ENCODE measurements at places on chromosomes 2 and 18.

DNA sequence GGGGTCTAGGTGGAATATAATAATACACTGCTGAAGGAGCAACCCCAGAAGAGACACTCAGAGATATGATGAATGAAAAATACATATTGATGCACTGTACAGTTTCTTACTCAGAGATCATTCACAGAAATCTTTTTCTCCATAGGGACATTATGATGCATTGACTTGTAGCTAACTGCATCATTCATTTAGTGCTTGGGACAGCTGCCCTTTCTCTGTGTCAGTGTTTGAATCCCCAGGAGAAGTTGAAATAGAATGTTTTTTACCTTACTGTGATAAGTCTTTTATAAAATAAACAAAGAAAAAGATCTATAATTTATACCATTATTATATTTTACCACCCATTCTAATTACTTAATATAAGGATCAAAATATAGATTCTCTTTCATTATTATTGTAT lies 91.7 kb upstream of the DSEL start:
- no peak for DNase-seq

- DNase-seq: no peak
Observed at GRCh38 chr18:38587571-38587970, 1022.0 kb upstream of the CELF4 start.

GRCh38 chr2:184938221-184938985 lies 340.1 kb downstream of the ZNF804A start:
- no peak for DNase-seq

- no peak for DNase-seq
Observed at GRCh38 chr2:9030841-9031240, 27.4 kb upstream of the MBOAT2 start.

DNA sequence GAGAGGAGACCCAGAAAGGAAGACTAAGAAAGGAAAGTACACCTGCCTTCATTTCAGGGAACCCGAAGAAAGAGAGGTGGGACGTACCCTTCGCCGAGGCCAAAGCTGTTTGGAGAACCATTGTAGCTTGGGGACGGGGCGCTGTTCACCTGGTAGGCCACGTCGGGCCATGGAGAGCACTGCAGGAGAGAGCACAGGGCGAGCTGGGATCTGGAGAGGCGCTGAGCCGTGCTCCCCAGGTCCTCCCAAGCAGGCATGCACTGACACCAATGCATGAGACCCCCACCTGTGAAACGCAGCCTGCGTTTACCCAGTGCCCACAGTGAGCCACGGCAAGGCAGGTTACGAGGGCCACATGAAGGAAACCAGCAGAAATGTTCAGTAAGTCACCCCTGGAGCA lies 45.5 kb downstream of the TFCP2L1 start:
- DNase-seq: no peak

DNA sequence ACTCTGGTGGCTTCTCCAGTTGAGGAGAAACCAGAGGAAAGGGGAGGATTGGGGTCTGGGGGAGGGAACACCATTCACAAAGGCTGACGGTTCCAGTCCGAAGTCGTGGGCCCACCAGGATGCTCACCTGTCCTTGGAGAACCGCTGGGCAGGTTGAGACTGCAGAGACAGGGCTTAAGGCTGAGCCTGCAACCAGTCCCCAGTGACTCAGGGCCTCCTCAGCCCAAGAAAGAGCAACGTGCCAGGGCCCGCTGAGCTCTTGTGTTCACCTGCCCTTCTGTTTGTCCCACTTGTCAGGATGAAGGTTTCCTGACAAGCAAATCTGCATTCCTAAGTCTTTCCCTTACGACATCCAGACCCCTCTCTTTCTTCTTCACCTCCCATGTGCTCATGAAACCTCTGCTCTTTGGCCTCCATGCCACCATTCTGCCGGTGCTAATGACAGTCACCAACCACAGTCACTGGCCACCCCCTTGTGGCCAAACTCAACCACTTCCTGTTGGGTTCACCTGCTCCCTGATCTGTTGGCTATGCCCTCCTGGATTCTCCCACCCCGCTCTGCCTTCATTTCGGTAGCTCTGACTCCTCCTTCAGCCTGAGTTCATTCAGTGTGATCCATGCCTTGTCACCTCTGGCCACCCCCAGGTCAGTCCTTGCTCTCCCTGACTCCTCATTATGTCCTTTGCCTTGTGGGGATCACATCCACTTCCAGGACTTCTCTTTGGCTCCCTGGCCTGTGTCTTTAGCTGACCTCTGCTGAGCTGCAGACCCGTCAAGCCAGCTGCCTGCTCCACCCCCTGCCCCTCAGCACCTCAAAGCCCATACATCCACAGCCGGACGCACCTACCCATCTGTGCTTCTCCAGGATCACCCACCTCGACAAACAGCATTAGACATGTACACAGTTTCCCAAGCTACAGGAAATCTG lies 17.6 kb downstream of the EMX1 start:
- DNase-seq: no peak

- DNase-seq: no peak
Observed at GRCh38 chr2:120331903-120332302, 14.0 kb upstream of the INHBB start.

- no peak for DNase-seq
Observed at GRCh38 chr2:128384956-128385355, 66.3 kb upstream of the HS6ST1 start.

- DNase-seq: no peak
Observed at GRCh38 chr18:37330173-37330572, 235.4 kb downstream of the CELF4 start.

DNA sequence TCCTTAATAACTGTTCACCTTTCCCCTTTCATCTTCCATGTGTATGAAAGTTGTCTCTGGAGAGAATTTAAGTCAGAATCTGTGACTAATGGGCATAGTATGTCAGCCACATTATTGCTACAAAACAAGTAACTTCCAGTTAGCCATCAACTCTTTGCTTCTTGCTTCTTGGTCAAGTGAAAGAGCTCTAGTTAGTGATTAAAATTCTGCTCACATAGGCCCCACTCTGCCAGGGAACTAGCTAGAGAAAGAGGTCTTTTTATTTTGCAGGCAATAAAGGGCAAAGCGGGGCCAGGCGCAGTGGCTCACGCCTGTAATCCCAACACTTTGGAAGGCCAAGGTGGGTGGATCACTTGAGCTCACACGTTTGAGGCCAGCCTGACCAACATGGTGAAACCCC lies 64.6 kb downstream of the COLEC12 start:
- DNase-seq: no peak

DNA sequence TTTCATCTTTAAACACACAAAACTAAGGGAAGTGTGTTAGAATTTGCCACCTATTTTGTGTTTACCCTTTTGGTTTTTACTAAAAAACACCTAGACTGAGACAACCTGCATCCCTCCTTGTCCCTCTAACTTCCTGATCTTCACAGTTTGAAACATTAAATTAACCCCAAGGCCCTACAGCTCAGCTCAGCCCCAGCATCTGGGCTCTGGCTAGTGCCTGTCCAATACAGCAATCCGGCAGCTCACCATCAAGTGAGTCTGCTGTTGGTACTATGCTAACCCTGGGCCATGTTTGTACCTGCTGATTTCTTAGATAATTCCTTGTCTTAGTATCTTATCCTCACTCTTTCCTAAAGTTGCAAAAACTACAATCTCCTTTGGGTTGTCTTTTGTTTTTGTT lies 162.4 kb downstream of the DSEL start:
- DNase-seq: no peak

- no peak for DNase-seq
Observed at GRCh38 chr2:28377195-28377816, 15.4 kb upstream of the FOSL2 start.

- no peak for DNase-seq
Observed at GRCh38 chr18:51637881-51638280, 440.4 kb upstream of the MEX3C start.

GRCh38 chr18:47560723-47561715 lies 309.6 kb upstream of the SKOR2 start:
- no peak for DNase-seq

Measured in activated CD4-positive, alpha-beta T cell treated with anti-CD3 and anti-CD28 coated beads, Interleukin-2, amount 50 U/mL, for 24 hours (primary cell).